ENCODE measurements at places on chromosomes 5 and 9.

- DNase-seq: no peak
Measured at GRCh38 chr5:9853309-9853708, 223.2 kb upstream of the TAS2R1 start.

GRCh38 chr5:137737349-137738131, 1.7 kb upstream of the KLHL3 start:
- no peak for DNase-seq

DNA sequence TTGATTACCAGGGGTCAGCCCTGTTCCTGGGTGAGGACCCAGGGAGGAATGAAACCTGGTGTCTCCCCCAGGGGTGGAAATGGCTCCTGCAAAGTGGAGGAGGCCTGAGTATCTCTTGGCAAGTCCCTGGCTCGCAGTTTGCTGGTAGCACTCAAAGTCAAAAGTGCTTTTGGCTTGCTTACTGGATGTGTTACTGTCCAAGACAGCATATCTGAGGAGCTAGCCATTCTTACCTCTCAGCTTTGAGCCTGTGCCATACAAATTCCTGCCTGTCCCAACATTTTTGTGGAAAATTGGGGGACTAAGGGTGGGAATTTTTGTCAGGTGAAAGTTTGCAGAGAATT, 9.9 kb downstream of the ZNF618 start:
- no peak for DNase-seq

DNA sequence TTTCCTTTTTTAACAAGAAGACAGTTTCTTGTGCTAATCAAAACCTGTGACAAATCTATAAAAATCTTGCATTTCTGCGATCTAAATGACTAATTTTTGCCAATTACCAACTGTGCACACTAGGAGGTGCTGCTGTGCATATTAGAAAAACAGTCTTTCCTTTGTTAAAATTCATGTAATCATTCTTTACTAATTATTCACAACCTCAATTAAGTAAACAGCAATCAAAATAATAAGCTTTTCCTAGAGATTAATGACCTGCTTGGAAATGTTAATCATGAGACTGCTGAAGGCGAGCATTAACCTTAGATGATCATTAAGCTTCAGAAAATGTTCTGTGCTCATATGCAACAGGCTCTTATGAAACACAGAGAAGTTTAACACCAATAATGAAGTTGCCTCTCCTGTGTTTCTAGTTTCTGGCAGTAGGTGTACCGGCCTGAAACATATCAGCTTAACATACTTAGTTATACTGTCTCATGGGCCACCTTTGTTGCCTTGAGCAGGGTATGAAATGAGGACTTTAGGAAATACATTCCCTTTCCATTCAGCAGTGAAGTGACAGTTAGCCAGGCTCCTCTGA, 17.7 kb downstream of the RFESD start:
- no peak for DNase-seq

DNA sequence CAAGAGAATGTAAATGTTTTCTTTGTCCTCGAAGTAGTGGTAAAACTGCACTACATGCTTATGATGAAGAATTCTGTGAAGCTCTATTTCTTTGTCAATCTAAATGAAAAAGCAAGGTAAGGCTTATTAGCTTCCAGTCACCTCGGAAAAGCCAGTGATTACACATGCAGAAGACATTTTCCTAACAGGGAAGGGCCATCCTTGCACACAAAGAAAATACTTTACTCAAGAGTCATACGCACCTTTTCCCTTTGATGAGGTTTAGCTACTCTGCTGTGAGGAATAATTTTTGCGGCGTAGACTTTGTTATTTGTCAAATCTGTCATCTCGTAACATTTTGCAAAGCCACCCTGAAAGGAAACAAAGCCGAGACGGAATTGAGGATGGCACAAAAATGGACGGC, 1.1 kb downstream of the PLK2 start:
- DNase-seq: no peak

DNA sequence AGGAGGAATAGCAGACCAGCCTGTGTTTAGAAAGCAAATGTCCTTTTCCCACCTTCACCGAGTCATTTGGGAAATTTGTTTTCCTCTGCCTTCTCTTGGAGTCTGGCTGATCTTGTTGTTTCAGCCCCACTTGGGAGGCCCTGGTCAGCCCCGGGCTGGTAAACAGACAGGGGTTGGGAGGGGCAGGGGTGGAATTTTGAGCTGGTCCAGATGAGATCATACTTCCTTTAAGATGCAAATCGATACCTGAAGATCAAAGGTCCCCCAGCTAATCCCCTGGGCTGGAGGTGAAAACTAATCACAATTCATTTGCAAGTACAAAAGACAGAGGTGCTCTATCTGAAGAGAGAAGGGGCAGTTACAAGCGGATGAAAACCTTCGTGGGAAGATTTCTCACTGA, 118.4 kb downstream of the PAPPA start:
- no peak for DNase-seq
